ENCODE measurements at places on chromosomes 2 and 18.

DNA sequence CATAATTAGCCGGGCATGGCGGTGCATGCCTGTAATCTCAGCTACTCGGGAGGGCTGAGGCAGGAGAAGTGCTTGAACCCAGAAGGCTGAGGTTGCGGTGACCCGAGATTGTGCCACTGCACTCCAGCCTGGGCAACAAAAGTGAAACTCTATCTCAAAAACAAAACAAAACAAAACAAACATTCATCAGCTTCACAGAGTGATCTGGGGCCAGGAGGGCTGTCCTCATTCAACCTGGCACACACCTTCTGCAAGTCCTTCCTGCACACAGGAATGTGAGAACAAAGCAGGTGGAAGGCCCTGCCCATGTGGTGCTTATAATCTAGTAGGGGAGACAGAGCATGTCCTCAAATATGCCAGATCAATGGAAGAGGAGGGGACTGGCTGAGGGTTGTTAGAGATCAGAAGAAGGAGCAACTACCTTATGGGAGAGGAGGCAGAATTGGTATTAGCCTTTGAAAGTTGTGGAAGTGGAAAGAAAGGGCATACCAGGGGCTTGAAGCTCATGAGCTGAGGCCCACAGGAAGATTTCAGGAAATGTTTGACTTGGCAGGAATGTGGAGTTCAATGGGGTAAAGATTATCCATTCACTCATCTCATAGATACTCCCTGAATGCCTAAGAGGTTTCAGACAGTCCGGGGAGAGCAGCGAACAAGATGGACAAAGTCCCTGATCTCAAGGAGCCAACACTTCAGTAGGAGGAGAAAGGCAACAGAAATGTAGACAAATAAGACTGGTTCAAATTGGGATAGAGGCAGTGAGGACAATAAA lies 155.3 kb upstream of the SIX3 start:
- DNase-seq, result no peak

DNA sequence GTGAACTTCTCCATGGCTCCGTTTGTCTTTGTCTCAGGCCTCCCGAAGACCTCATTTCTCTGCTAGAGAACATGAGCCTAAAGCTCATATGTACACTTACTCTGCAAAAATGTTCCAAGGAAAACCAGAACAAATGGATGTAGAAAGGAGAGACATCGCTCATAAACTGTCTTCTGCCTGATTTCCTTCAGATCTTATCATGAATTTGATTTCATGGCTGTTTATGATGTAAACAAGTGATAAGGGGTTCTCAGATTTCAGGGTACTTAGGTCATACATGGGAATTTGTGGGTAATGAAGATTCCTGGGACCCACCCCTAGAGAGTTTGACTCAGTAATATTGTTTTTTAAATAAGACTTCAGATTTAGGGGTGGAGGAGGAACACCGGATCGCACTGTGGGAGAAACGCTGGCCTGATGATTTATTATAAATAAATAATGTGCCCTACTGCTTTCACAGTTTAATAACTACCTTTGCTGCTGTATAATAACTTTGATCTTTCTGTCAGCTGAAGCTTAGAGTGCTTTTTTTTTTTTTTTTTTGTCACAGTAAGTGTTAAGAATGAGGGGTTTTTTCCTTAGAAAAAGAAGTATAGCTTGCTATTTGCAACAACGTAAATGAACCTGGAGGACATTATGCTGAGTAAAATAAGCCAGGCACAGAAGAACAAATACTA lies 14.9 kb downstream of the AOX1 start:
- no peak for DNase-seq

GRCh38 chr2:100427627-100428258 lies 10.3 kb upstream of the CHST10 start:
- peak; percentile 47 for DNase-seq

GRCh38 chr2:225771701-225772100 lies 372.2 kb downstream of the NYAP2 start:
- DNase-seq, result no peak

GRCh38 chr2:168640039-168640438 lies 162.4 kb upstream of the NOSTRIN start:
- DNase-seq, result no peak

DNA sequence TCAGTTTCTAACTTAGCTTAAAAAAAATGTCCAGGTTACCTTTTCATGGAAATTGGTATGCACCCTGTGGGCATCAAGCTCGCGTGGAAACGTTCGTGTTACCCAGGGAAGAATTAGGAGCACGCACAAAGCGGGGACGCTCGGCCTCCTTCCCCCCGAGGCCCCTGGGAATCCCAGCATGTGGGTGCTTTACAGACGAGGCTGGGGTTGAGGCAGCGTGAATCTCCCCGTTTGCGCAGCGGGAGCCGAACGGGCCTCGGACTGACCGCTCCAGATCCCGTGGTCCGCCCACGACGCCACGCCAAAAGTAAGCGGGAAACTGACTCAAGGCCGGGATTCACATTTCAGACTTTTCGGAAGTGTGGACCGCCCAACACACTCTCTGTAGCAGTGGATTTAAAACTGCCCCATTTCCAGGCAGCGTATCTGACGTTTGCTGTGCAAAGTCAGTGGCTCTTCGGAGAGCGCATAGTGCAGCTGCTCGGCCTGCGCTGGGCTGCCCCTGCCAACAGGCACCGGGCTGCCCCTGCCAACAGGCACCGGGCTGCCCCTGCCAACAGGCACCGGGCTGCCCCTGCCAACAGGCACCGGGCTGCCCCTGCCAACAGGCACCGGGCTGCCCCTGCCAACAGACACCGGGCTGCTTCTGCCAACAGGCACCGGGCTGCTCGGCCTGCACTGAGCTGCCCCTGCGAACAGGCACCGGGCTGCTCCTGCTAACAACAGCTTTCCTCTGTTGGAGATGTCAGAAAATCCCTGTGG lies 49.7 kb downstream of the SH3YL1 start:
- DNase-seq, result no peak

Data from stimulated activated CD8-positive, alpha-beta memory T cell treated with anti-CD3 and anti-CD28 coated beads, Interleukin-7, amount 100 ng/mL, for 1 hour (primary cell).